Mesenchymal stem cell (in vitro differentiated cells and primary cell): ENCODE measurements at places on chromosomes 5 and 9.

DNA sequence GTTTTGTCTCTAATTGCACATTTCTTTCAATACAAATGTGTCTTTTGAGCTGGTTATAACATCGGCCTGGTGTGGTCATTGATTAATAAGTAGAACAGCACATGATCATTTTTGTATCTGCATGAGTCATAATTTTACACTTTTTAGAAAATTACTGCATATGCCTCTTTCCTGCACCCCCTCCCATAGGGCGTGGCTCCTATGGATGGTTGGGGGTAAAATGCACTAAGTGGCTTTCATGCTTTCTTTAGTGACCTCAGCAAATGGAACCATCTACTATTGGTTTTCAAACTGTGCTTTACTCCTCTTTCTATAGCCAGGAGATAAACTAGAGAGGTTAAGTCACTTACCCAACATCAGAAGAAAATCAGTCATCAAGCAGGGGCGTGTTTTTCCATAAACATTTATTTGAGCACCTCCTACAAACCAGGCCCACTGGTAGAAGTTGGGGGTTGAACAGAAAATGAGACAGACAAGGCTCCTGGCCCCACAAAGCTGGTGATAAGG, 3.8 kb downstream of the ANXA6 start:
- DNase-seq, result peak; percentile 42
- H3K27me3 ChIP-seq, result no peaks in the 10 kb centered on the region
- H3K4me3 ChIP-seq, result no peak overlapping the region
- no peaks in the 10 kb centered on the region for H3K36me3 ChIP-seq
- H3K4me1 ChIP-seq, result peaks cover 40% of the 10 kb centered on the region

GRCh38 chr5:90168399-90168798, 241.2 kb downstream of the CETN3 start:
- H3K27me3 ChIP-seq, result no peaks in the 10 kb centered on the region
- no peak for DNase-seq
- H3K36me3 ChIP-seq, result no peaks in the 10 kb centered on the region
- H3K27ac ChIP-seq, result no peak overlapping the region
- no peak overlapping the region for H3K4me3 ChIP-seq

GRCh38 chr5:36885566-36886485, 9.3 kb downstream of the NIPBL start:
- no peaks in the 10 kb centered on the region for H3K27me3 ChIP-seq
- H3K36me3 ChIP-seq, result peaks cover 13% of the 10 kb centered on the region
- H3K4me1 ChIP-seq, result no peaks in the 10 kb centered on the region
- no peak overlapping the region for H3K4me3 ChIP-seq

- no peak overlapping the region for H3K4me3 ChIP-seq
- no peak for DNase-seq
- H3K27ac ChIP-seq, result no peak overlapping the region
- H3K4me1 ChIP-seq, result peaks cover 1% of the 10 kb centered on the region
- H3K36me3 ChIP-seq, result no peaks in the 10 kb centered on the region
- H3K27me3 ChIP-seq, result no peaks in the 10 kb centered on the region
Measured at GRCh38 chr5:30930736-30931135, 262.8 kb upstream of the CDH6 start.

- H3K36me3 ChIP-seq, result no peaks in the 10 kb centered on the region
- peaks cover 92% of the 10 kb centered on the region for H3K27me3 ChIP-seq
- peak within 1 kb of the TSS; percentile 15 for H3K4me3 ChIP-seq
- H3K27ac ChIP-seq, result no peak within 1 kb of the TSS
- H3K4me1 ChIP-seq, result peaks cover 10% of the 10 kb centered on the region
- DNase-seq, result no peak
Measured at GRCh38 chr5:135535820-135536801, at the start of gene NEUROG1. Gene NEUROG1, minus strand, starts transcription at chr5:135535964. Its CDS starts 274 bp downstream, at chr5:135535690.

DNA sequence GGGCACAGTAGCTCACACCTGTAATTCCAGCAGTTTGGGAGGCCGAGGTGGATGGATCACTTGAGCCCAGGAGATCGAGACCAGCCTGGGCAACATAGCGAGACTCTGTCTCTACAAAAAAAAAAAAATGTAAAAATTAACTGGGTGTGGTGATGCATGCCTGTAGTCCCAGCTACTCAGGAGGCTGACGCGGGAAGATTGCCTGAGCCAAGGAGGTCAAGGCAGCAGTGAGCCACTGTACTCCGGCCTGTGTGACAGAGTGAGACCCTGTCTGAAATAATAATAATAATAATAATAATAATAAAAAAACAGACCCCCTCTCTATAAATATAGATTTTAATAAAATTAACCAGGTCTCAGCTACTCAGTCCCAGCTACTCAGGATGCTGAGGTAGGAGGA, 179.7 kb downstream of the AOPEP start:
- peaks cover 4% of the 10 kb centered on the region for H3K36me3 ChIP-seq
- no peak overlapping the region for H3K27ac ChIP-seq
- no peak for DNase-seq
- peaks cover 26% of the 10 kb centered on the region for H3K4me1 ChIP-seq

DNA sequence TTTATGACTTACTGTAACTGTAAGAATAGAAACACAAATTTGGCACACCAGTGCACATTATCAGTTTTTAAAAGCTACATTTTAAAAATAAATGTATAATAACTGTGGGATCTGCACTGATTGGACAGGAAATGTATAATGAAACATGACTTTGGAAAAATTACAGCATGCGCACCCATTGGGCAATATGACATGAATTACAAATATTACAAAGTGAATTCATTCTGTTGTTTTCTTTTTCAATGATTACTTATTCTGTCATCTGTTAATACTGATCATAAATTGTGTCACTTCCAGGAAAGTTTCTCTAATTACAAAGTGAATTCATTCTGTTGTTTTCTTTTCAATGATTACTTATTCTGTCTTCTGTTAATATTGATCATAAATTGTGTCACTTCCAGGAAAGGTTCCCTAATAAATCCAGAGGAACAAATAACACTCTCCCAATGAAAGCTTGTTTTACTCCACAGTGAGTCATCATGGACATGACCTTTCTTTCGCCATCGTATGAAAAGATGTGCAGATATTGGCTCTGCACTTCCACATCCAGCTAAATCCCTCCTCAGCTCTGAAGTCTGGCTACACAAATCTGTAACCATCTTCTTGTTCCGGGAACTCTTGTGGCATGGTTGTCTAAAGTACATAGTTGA, 297.0 kb upstream of the HAPLN1 start:
- DNase-seq, result peak; percentile 75
- H3K27me3 ChIP-seq, result no peaks in the 10 kb centered on the region
- no peak overlapping the region for H3K4me3 ChIP-seq
- no peaks in the 10 kb centered on the region for H3K4me1 ChIP-seq
- no peak overlapping the region for H3K27ac ChIP-seq

- no peak for DNase-seq
- peaks cover 11% of the 10 kb centered on the region for H3K4me1 ChIP-seq
- H3K27ac ChIP-seq, result no peak overlapping the region
- H3K27me3 ChIP-seq, result peaks cover 36% of the 10 kb centered on the region
Measured at GRCh38 chr5:186091-187041, 4.9 kb upstream of the LRRC14B start.

DNA sequence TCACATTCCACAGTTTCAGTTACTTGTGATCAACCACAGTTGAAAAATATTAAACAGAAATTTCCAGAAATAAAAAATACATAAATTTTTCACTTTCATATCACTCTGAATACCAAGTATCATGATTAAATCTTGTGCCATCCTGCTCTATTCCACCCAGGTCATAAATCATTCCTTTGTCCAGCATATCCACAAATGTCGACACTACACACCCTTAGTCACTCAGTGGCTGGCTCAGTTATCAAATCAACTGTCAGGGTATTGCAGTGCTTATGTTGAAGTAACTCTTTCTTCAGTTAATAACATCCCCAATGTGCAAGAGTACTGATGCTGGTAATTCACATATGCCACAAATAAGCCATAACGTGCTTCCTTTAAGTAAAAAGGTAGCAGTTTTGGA, 115.7 kb downstream of the FBXL17 start:
- H3K27ac ChIP-seq, result no peak overlapping the region
- peak; percentile 5 for DNase-seq
- no peaks in the 10 kb centered on the region for H3K27me3 ChIP-seq
- no peaks in the 10 kb centered on the region for H3K4me1 ChIP-seq
- no peaks in the 10 kb centered on the region for H3K36me3 ChIP-seq
- H3K4me3 ChIP-seq, result no peak overlapping the region

DNA sequence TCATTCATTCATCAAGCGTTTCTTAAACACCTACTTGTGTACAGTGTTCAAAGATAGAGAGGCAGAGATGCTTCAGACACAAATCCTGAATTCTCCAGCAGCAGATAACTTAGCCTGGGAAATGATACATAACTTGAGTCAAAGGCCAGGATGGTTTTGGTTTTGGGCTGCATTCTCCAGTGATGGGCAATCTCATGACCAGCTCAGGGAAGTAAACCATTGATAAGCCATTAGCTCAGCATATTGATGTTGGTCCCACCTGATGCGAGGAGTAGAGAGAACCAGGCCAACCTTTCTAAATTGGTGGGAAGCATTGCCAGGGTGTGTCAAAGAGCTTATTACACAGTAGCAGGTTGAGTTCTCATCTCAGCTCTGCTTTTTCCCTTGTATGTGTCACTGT, 53.0 kb downstream of the SH3RF2 start:
- H3K27me3 ChIP-seq, result no peaks in the 10 kb centered on the region
- no peak overlapping the region for H3K4me3 ChIP-seq
- no peak for DNase-seq
- no peak overlapping the region for H3K27ac ChIP-seq
- no peaks in the 10 kb centered on the region for H3K4me1 ChIP-seq

DNA sequence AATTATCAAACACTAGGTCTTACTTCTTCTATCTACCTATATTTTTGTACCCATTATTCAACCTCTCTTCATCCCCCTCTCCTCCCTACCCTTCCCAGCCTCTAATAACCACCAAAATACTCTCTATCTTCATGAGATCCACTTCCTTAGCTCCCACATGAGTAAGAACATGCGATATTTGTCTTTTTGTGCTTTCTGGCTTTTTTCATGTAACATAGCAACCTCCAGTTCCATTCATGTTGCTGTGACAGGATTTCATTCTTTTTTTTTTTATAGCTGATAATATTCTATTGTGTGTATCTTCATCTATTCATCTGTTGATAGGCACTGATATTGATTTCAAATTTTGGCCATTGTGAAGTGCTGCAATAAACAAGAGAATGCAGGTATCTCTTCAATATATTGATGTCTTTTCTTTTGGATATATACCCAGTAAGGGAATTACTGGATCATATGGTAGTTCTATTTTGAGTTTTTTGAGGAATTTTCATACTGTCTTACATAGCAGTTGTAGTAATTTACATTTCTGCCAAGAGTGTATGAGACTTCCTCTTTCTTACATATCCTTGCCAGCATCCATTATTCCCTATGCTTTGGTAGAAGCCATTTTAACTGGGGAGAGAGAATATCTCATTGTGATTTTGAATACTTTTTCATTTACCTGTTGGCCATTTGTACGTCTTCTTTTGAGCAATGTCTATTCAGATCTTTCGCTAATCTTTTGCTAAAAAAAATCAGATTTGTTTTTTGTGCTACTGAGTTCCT, 156.8 kb downstream of the DCP2 start:
- no peaks in the 10 kb centered on the region for H3K27me3 ChIP-seq
- H3K4me3 ChIP-seq, result no peak overlapping the region

DNA sequence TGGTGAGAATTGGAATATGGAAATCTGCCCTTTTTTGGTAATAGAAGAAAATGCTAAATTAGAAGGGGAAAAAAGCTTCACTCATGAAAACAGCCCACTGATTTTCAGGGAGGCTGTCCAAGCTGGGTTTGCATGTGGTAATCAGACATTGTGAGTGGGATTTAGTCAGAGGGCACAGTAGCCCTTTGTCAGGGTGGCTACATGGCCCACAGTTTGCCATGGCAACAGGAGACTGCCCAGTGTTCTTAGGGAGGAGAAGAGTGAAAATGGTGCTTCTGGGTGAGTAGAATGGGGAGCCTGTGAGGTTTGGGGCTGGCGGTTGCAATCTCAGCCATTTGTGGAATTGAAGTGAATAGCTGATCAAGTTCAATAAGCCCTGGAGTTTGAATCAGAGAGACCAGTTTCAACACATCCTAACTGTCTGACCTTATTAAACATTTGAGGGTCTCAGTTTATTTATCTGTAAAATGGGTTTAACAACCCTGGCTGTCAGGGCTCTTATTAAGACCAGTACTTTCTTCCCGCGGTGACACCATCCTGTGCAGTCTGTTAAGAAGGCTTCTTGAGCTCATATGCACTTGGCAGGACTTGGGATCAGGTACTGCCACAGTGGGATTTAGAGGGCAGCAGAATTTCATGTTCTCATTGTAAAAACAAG, 107.6 kb upstream of the TNC start:
- H3K27ac ChIP-seq, result no peak overlapping the region
- H3K36me3 ChIP-seq, result no peaks in the 10 kb centered on the region
- no peaks in the 10 kb centered on the region for H3K4me1 ChIP-seq
- DNase-seq, result no peak
- no peak overlapping the region for H3K4me3 ChIP-seq
- H3K27me3 ChIP-seq, result no peaks in the 10 kb centered on the region

- no peaks in the 10 kb centered on the region for H3K36me3 ChIP-seq
- H3K4me1 ChIP-seq, result no peaks in the 10 kb centered on the region
- H3K4me3 ChIP-seq, result no peak overlapping the region
- H3K27ac ChIP-seq, result no peak overlapping the region
- no peaks in the 10 kb centered on the region for H3K27me3 ChIP-seq
Measured at GRCh38 chr9:13790055-13790454, 510.6 kb upstream of the MPDZ start.

GRCh38 chr5:8953016-8953415, 592.9 kb downstream of the SEMA5A start:
- no peak overlapping the region for H3K4me3 ChIP-seq
- H3K27me3 ChIP-seq, result no peaks in the 10 kb centered on the region
- no peaks in the 10 kb centered on the region for H3K4me1 ChIP-seq
- no peak for DNase-seq
- no peak overlapping the region for H3K27ac ChIP-seq

DNA sequence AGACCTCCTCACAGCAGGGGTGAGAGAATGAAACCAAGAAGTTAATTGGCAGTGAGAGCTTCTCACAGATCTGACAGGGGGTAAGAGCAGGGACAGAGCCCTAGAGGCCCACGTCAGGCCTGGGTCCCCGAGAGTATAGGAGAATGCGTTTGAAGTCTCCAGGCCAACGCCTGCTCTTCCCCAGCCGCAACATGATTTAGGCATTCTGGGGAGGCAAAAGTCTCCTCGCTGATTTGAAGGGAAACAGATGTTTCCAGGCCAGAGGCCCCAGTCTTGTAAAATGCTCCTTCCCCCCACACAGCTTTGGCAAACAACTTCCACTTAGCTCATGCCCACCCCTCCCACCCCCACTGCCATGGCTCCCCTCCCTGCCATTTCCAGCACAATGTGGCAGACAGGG, 239.2 kb upstream of the TRIM32 start:
- no peak overlapping the region for H3K27ac ChIP-seq
- no peak overlapping the region for H3K4me3 ChIP-seq
- H3K36me3 ChIP-seq, result no peaks in the 10 kb centered on the region
- H3K27me3 ChIP-seq, result no peaks in the 10 kb centered on the region
- no peak for DNase-seq
- H3K4me1 ChIP-seq, result peaks cover 8% of the 10 kb centered on the region
